Activated CD4-positive, alpha-beta memory T cell treated with anti-CD3 and anti-CD28 coated beads for 36 hours (primary cell): ENCODE measurements at places on chromosomes 5 and 9. TPM values are rescaled to one million over a fixed set of nuclear protein-coding genes. Genes with fewer than 3 reads are reported as not detected.

- no peak for DNase-seq
These were observed 97.9 kb downstream of the ZNF618 start for GRCh38 chr9:113973963-113974413.

DNA sequence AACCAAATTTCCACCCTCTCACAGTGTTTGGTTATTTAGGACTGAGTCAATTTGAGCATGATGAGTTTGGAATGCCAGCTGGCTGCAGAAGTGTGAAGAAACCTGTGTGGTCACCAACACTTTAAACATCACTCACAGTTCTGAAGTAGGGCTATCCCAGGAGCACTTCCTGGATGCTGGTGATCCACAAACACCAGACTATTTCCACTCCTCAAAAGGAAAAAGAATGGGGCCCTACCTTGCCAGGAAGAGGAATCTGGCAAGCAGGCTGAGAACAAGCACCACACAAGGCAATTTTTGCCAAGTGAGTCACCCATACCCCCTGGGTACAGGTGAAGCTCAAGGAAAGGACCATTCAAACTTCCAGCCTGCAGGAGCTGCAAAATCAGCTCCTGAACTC, 294.2 kb upstream of the PTGER4 start:
- DNase-seq: peak; percentile 27

DNA sequence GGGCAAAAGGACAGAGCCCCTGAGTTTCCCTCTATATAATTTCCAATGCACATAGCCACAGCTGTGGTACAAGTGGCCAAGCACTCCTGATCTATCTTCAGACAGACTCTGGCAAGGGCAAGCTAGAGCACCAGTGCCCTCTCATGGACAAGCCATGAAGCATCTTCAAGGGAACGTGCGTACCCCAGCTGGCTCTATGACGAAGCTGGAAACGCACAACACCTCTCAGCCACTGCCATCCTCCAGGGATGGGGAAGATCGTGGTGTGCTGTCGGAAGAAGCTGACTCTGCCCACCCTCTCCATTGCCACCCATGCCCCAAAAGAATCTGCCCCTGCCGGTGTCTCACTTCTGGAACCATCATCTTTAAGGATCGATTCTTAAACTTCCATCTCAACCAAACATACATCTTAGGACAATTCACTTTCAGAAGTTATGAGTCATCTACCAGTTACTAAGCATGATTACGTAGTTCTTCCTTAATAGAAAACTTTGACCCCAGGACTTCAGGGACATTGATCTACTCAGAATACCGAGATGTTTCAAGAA, 482.9 kb downstream of the AGTPBP1 start:
- DNase-seq: peak; percentile 12

GRCh38 chr5:140005145-140005591, 37.9 kb downstream of the NRG2 start:
- no peak for DNase-seq

DNA sequence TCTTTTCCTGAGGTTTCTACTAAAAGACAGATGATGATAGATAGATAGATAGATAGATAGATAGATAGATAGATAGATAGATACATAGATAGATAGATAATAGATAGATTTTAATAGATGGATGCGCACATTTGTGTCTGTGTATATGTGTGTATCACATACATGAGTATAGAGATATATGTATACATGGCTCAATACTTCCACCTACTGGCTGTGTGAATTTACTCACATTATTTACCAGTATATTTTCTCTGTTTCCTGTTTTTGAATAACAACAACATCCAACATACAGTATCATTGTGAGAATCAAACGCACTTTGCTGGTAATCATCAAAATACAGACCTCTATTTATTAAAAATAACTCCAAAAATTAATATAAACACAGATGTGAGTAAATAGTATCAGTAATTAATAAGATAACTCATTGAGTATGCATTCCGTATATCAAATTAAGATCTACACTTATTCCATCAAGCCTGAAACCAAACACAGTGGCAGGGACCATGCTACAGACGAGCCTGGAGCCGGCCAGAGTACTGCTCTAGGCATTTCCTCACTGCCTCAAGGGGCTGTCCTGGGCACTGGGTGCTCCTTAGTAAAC, 338.0 kb downstream of the SEMA5A start:
- DNase-seq: no peak

DNA sequence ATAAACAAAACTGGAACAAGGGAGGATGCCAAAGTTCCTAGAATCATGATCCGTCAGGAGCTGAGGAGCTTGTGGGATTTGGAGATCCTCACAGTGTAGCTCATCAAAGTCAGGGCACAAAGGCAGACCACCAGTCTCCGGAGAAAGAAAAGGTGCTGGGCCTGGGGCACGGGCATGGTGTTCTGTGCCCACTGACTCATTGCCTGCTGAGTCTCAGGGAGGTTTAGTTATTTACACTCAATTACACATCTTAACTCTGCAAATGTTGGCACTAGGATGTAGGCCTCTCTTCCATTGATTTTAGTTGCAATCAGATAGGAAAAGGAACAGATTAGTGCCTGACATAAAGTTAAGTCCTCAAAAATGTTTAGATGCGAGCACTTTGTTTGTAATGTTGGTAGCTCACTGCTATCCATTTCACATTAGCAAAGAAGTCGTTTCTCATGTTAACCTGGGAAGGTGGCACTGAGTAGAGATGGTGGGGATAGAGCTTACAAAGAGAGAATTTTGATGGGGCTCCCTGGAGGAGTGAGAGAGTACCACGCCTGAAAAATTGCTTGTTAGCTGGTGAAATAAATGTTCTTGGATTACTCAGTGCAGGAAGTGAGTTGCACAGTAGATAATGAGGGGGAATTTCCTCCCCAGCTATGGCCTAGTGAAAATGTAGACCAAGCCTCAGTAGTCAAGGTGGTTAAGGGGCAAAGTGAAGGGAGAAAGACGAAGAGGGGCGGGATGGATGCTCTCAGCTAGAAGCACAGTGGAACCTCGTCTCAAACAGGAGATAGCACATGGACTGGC, 109.5 kb upstream of the CD180 start:
- no peak for DNase-seq

AQP7 gene
- total RNA-seq: 0.36 TPM

GABRA1 gene
- not detected for total RNA-seq

IL5 gene
- total RNA-seq: 4.1 TPM

IL12B gene
- total RNA-seq: not detected

C5orf34 gene
- 13.1 TPM for total RNA-seq

GRCh38 chr5:30279237-30279636, 914.2 kb upstream of the CDH6 start:
- no peak for DNase-seq

- DNase-seq: no peak
These were observed 359.2 kb upstream of the ACTBL2 start for GRCh38 chr5:57841676-57842363.

GRCh38 chr5:4095918-4096630, 500.4 kb downstream of the IRX1 start:
- DNase-seq: no peak

DNA sequence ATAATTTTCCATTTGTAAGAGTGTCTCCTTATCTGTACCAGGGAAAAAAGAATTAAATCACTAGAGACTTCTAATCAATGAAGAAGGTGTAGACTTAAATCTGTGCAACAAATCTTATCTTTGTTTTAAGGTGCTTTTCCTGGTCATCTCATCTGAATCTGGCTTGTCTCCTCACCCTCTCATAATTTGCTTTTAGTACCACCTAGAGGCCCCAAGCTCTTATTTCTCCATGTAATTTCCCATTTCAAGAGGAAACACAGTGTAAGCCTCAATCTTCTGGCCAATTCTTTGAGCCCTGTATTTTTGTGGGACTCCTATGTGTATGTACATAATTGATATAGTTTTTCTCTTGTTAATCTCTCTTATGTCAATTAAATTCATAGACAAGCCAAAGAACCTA, 1975.3 kb upstream of the CDH6 start:
- DNase-seq: no peak

- DNase-seq: no peak
These were observed 33.8 kb downstream of the MRPL36 start for GRCh38 chr5:1765880-1766235.

- DNase-seq: no peak
These were observed 223.5 kb downstream of the SH3GL2 start for GRCh38 chr9:17802249-17802857.

DNA sequence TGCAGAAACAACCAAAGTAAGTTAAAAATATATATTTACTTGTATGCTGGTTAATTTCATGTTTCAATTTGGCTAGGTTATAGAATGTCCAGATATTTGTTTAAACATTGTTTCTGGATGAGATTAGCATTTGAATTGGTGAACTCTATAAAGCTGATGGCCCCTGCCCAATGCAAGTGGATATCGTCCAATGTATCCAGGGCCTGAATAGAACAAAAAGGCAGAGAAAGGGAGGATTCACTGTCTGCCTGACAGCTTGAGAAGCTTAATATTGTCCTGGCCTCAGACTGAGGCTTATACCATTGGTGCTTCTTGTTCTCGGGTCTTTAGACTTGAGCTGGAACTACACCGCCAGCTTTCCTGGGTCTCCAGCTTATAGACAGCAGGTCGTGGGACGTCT, 446.7 kb upstream of the ACTBL2 start:
- no peak for DNase-seq

TLR4 gene
- not detected for total RNA-seq

MLANA gene
- not detected for total RNA-seq

DNA sequence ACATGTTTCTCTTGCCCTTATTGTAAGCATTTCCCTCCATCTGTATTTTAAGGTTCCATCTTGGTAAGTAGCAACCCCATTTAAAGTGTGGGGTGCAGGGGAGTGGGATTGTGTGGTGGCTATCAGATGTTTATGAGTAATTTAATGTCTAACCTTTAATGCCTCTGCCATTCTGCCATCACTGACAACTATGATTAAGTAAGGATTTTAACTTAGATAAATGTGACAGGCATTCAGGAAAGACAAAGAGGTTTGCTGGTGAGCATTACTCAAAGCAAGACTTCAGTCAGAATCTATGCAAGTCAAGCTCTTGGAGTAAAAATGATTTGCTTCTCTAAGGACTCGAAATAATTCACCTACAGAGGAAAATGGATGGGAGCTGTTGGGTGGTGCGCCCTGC, 143.0 kb downstream of the NXNL2 start:
- no peak for DNase-seq

GRCh38 chr5:1214936-1215220, 10.3 kb upstream of the SLC6A18 start:
- no peak for DNase-seq

- no peak for DNase-seq
These were observed 5.0 kb downstream of the DMRT3 start for GRCh38 chr9:981491-981898.
